ENCODE measurements at places on chromosomes 5 and 9.

DNA sequence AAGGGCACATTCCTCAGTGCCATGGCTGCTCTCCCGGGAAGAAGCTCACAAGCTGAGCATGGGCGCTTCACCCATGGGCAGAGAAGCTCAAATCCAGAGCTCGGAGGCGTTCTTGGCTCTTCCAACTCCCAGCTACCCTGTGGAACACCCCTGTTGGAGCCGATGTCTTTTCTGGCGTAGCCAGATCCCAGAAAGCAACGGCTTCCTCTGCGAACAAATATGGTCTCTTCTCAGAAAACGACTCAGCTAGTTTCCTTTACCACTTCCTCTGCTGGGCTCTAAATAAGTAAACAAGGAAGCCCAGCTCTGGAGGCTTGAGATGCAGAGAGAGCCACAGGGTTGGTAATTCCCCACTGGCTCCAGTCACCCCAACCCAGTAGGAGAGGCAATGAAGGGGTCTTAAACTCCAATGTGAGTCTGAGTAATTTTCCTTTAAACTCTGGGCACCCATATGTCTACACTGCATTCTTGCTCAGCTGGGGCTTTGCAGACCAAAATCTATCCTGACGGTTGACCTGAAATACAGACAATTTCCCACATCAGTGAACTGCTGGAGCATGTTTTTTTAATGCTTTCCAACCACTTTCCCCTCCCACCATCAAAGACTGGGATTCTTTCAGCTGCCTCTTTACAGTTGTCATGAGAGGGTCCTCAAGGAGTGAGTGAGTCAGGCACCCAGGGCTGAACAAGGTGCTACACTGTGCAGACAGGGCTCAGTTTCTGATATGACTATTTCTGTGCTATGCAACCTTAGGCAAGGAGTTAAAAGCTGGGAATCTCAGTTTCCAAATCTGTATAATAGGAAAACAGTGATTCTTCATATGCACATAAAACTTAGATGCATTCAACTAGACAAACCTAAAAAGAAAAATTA, at the start of gene LCP2:
Gene LCP2 (minus strand): TSS at position 189 of the 874 bp plus-strand sequence. CDS start 166 bp downstream, at position 23.
- no peak for DNase-seq

- DNase-seq = no peak
Measured at GRCh38 chr5:142117579-142118151, 9.1 kb downstream of the NDFIP1 start.

- DNase-seq = no peak
Measured at GRCh38 chr5:3107156-3107611, 355.7 kb upstream of the IRX2 start.

DNA sequence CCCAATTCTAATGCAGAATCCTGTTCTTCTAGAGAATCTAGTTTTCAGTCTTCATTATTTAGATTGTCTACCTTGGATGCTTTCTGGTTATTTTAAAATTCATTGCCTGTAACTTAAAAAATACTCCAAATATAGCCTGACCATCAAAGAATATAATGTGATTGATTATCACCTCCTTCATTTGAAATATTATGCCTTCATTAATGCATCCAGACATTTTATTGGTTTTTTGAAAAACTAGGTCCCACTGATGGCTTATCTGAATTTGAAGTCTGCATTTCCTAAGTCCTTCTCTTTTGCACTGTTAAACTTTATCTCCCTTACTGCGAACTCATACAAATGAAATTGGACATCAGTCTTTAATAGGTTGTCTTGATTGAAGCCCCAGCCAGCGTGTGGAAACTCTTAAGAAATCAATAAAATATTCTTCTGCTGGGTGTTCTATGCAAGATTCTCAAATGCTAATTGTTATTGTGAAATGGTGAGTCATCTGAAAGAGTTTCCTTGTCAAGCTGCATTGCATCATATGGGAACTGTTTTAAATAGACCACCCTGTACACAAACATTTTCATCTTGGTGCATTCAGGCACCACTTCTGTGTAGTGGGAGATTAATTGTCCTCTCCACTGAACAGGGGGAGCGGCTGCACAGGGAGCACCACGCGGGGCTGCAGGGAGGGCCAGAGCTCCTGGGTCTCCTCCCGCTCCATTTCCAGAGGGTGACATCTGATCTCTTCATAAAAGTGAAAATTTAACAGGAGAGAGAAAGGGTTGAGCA, 92.3 kb upstream of the FANCC start:
- DNase-seq = no peak

GRCh38 chr5:170471551-170472178, 32.2 kb upstream of the KCNIP1 start:
- DNase-seq = no peak

DNA sequence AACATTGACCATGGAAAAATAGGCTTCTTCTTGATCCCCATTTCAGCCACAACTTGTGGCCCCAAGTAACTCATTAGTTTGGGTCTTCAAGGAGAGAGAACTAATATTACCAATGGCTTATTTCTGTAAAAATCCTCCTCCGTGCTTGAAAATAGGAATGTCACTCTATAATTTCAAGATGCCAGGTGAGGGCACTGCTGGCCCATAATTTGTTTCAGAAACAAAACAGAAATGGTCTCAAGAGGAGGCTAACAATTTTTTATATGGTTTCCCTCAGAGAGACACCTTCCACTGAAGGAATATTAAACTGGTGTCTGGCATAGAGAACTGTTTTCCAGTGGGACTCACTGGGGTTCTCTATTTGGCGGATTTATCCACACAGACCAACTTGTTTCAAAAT, 437.0 kb upstream of the TRPC7 start:
- DNase-seq = no peak

Data from GM19239 (cell line).